GM13976 (cell line): ENCODE measurements at places on chromosomes 6 and 20.

GRCh38 chr20:15512916-15513315 is 1060.3 kb downstream of the KIF16B start:
- DNase-seq: no peak

GRCh38 chr6:158160932-158161539 is 7.0 kb downstream of the SERAC1 start:
- DNase-seq: no peak

GRCh38 chr20:8853805-8854338 is 215.0 kb upstream of the PLCB4 start:
- DNase-seq: peak; percentile 39

GRCh38 chr20:21918398-21918797 is 212.9 kb downstream of the PAX1 start:
- no peak for DNase-seq

DNA sequence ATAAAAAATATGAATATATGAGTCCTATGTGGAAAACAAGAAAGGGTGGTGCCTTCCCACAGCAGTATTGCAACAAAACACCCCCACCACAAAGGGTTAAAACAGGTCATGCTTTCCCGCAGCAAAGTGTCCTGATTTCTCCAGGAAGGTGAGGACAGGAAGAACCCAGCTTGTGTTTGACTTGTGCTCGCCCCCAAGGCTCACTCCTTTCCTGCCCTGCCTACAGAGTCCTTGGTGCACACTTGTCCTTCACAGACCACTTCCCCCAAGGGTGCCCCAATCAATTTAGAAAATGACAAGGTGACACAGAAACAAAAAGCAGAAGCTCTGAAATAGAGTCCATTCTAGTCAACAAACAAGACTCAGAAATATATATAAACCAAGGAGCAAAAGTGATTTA is 237.4 kb downstream of the PTPRK start:
- no peak for DNase-seq

DNA sequence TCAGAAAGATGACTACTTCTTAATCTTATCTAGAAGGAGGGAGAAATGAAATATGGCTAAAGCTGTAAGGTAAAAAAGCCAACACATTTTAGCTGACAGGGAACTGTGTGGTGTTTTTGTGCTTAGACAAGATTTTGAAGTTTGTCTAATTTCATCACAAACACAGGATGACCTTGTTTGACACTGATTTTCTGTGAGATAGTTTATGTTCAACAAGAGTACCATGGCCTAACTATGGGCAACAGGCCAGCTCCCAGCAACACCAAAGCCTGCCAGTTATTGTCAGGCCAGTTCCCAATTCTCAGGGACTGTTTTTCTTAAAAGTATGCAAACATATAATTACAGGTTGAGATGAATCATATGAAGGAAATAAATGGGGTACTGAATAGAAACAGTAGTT is 5.5 kb upstream of the ABCF1 start:
- no peak for DNase-seq

DNA sequence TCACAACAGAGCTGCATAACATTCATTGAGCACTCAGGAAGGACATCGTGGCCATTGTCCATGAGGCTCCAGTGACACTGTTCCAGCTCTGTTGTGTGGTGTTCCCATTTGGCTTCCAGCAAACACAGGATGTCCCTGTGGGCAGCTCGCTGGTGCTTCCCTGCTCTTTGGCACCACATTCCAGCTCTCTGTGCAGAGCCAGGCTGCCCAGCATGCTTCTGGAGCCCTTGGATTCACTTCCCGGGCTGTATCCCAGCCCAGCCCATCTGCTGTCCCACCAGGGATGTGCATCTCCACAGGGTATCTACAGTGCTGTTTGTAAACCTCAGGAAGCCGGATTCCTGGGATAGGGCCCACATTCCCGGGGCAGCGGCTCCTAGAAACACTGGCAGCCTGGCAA is 57.2 kb downstream of the CTCFL start:
- DNase-seq: no peak

DNA sequence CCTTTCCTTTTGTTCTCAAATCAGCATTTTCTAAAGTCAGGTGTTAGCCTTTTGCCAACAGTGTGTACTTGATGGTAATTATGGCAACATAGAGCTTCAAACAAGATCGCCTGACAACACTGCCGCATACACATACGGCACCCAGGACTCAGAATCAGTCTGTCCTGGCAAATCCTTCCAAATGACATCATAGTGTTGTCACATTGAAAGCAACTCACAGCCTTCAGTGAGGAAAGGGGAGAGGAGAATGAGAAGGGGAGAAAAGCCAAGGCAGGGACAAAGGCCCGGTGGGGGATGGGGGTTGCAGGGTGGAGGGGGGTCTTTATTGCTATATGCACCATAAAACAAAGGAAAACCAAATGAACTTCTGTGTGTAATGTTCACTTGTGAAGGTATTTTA is 65.7 kb upstream of the PTGIS start:
- DNase-seq: no peak

DNA sequence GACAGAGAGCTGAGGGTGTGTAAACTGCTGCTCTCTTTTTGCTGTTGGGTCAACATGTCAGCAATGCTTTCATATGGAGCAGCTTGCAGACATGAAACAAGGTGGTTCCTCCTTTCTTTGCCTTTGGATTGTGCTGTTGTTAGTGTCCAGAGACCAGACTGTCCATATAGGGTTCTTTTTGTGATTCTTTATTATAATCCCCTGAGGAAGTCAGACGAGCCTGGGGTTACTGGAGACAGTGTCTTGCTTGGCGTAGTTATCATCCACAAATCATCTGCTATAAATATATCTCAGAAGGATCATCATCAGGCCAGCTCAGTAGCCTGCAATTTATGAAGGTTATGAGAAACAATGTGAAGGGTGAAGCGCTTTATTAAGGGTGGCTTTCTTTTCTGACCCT is 2.3 kb upstream of the ADGRB3 start:
- DNase-seq: no peak

GRCh38 chr20:47293631-47294030 is 62.9 kb downstream of the ZMYND8 start:
- DNase-seq: no peak

GRCh38 chr6:105642708-105643107 is 239.8 kb upstream of the PREP start:
- DNase-seq: no peak

DNA sequence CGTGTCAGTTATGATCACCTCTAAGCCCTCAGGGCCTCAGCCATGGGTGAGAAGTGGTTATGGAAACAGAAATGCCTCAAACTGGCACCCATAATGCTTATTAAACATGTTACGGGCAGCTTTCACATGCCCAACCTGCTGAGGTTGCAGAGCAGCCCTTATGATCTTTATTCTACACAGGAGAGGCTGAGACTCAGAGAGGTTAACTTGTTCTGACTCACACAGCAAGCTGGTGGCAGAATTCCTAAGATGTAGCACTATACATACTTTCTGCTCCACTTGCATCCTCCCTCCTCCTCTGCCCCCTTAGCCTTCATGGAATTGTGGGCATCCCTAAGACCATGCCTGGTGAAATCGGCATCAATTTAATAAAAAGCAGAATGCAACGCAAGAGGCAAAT is 34.7 kb upstream of the IGF2R start:
- no peak for DNase-seq

DNA sequence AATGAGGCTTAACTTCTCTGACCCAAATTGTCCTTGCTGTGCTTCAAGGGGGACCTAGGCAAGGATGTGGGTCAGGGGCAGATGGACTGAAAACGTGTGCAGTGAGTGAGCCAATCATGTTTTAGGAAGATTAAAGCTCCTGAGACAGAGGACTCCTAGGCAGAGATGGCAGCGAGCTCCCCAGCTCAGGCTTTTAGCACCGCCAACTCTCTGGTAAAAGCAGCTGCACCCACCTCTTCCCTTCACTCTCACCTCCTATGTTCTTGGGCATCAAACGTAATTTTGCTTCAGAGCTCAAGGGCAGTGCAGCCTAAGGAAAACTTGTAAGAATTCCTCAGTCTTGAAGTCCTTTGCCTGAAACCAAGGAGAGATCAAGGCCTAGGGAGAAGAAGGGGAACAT is 10.3 kb downstream of the RPP21 start:
- DNase-seq: no peak

DNA sequence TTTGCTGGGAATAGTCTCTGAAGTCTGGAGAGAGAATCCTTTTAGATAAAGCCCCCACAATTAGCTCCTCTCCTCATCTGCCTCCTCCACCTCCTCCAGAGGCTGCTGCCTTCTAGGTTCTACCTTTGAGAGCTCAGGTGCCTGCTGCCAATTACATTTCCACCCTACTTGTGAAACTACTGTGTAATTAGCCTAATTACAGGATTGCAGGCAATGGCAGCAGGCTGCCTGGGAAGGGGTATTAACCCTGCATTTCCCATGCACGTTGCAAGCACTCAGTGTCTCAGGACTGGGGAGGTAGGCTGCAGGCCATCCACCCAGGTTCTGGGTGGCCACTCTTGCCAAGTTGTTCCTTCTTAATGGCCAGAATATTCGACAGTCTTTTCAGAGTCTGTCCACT is 215.6 kb upstream of the ZNF217 start:
- DNase-seq: no peak

DNA sequence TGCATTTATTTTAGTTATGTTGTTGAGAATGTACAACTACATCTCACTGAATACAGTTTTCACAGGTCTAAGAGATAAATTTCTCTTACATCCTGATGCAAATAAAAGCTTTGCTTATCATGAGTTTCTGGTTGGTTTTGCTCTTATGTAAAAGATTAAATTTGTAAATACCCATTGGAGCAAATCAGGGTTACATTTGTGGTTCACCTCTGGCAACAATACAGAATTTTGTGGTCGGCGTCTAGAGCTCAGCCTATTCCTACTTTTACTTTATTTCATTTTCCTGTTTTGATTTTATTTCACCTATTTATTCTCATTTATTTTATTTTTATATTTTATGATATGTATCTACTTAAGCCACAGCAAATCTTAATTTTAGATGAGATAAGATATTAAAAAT is 271.9 kb upstream of the MARCKS start:
- DNase-seq: no peak

DNA sequence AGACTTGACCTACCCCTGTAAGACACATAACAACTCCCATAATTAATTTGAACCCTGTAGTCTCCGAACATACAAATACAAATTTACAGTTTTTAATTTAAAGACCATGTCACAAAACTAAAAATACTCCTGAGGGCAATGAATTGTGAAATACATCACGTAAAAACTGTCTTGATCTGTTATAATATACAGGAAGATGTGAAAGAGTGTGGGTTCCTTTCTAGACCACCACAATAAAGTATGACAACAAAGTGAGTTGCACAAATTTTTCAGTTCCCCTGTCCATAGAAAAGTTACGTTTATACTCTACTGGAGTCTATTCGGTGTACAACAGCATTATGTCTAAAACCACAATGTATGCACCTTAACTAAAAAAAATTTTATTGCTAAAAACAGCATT is 11.0 kb upstream of the BLOC1S5 start:
- DNase-seq: no peak

DNA sequence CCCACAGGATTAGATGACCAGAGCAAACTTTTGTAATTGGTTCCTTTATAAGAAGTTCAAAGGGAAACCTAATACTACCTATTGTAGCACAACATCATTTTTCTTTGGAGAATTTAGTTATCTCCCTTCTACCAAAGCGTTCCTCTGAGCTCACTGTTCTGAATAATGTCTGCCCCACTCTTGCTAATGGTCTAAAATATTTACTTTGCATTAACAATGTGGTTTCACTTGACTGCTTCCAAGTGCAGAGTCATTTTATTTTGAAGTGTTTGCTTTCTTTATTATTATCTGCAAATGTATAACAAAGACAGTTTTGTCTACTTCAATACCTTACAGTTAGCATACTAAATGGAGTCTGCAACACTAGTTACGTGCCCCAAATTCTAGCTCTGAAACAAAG is 15.0 kb downstream of the TRAPPC3L start:
- DNase-seq: no peak

DNA sequence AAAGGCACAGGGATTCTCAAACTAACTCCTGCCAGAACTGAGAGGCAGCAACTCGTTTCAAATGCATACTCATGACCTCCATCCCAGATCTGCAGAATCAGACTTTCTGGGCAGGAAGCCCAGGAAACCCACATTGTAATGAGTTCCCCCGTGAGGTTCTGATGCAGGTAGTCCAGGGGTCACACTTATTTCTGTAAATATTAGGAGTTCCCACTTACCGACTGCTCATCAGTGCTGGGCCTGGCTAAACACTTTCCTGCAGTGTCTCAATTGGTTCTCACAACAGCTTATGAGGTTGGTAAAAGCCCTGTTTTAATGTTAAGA is 11.6 kb downstream of the DUSP15 start:
- peak; percentile 13 for DNase-seq

DNA sequence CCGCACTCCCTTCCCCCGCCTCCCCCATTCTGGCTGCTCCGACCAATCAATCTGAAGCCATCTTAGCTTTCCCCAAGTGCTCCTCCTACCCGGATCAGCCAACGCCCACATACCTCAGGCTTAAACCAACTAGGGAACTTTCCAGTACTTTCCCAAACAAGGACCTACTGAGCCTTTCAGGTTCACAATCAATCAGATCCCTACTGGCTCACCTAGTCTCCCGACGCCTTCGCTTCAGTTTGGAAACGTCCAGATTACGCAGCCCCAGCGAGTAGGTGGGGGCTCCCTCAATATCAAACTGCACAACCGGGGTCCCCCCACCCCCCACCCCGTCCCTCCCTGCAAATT is 432 bp downstream of the HSPA1L start:
- peak; percentile 82 for DNase-seq

- no peak for DNase-seq
Measured at GRCh38 chr6:131952886-131953509, 1.8 kb upstream of the CCN2 start.

GRCh38 chr6:1057490-1058135 is 254.3 kb upstream of the FOXQ1 start:
- no peak for DNase-seq

- peak; percentile 97 for DNase-seq
Measured at GRCh38 chr20:35277531-35278395, at the start of gene MMP24OS. Gene MMP24OS, minus strand, starts transcription at chr20:35278122. Its CDS starts 193 bp downstream, at chr20:35277929.

DNA sequence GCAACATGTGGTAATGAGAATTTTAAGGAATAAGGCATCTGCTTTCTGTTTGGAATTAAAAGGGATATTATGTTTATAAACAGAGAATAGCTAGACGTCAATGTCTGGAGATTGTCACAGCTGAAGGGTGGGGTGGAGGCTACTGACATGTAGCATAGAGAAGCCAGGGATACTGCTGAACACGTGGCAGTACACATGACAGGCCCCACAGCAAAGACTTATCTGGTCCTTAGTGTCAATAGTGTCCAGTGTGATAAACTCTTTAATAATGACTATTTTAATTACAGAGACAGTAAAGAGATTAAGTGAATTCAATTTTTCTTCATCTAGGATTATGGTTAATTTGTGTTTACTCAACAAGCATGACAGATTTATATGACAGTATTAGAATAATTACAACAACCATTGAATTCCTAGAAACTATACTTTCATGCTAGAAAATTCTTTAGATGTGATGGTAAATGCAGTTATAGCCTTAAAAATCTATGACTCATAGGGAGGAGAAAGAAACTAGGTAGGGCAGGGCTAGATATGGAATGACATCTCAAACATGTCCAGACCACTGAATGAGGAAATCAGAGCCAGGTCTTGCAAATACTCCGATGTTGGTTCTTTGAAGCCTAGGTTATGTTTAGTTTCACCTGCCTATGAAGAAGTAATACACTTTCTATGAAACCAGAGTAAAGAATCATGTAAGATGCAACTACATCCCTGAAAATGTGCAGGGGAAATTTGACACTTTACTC is 399.5 kb downstream of the PHF3 start:
- no peak for DNase-seq

- no peak for DNase-seq
Measured at GRCh38 chr6:74931558-74931957, 274.3 kb downstream of the COL12A1 start.

GRCh38 chr6:7821426-7821825 is 89.2 kb downstream of the TXNDC5 start:
- no peak for DNase-seq
